Right cardiac atrium (tissue), 5 donors: ENCODE measurements at places on chromosomes 16 and 17.

- DNase-seq, result peak; percentile 60
These were observed 15.7 kb upstream of the CPPED1 start for GRCh38 chr16:12819126-12820117.

DNA sequence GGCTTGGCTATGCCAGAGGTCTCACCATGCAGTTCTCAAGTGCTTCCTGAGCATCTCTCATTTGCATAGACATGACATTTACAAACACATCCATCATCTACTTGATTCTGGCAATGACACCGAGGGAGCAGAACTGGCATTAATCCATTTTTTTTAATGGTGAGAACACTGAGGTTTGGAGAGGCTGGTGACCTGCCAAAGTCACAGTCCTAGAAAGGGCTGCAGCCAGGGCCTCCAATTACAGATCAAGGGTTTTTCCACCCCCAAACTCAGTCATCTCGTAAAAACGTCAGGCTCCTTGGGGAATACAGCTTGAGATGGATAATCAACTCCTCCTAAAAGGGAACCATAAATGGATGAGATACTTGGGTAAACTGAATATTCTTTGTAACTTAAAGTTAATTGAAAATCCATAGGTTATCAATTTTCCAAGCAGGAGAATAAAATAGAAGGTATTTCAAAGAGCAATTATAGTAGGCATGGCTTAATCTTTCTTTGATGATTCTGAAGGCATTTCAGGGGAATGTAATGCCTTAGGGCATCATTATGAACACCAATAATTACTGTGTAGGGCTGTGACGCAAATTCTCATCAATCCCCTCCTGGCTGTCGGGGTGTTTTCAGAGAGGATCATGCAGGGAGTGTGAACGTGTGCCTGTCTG is 9.4 kb upstream of the MEOX1 start:
- DNase-seq, result peak; percentile 62

GRCh38 chr16:87076950-87077749 is 240.0 kb downstream of the C16orf95 start:
- DNase-seq, result peak; percentile 79

- no peak for DNase-seq
These were observed 603 bp upstream of the TMEM95 start for GRCh38 chr17:7354262-7354843.

DNA sequence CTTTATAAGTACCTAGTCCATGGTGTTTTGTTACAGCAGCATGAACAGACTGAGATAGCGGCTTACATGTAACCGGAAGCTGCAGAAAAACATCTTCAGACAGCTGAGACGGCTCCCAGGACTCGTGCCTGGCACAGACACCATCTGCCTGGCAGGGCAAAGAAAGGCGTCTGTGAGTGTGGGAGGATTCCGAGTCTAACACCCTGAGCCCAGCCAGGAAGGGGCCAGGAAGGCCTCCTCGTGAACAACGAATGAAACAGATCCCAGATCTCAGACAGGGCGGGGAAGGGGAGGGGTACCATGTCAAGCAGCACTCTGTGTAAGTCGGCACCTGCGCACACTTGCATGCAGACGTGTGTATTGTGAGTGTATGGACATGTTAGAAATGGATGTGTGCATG is 4.4 kb upstream of the CSNK1D start:
- no peak for DNase-seq
